Cerebellar cortex (tissue), 1 donor: ENCODE measurements at places on chromosomes 6 and 20.
A peak's percentile ranks its signal among the peaks of the same experiment; 100 is the strongest.

DNA sequence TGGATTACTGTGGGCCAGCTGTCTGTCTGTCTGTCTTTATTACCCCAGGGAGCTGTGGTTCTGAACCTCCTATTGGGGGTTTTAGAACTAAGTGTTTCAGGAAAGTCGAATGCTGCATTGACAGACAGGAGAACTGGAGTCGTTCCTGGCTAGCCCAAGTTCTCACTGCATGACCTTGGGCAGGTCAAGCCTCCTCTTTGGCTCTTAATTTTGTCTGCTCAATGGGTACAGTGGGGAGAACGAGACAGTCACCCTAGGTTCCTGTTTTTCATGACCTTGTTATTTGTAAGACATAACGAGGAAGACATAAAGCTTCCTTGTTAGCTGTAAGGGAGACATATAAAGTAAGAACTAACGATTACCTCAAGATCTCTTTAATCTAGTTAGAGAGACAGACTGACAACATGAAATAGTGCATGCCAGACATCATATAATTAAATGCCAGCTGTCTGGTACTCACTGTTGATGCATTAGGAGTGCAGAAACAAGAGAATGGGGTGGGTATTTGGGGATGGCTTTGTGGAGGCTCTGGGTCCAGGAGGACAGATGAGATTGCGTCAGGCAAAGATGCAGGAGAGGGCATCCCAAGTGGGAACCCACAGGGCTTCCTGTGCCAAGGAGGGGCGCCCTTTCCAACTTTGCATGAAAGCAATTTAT lies 3.7 kb upstream of the CCDC167 start:
- no peak for DNase-seq

GRCh38 chr20:54237116-54237943 lies 29.4 kb downstream of the PFDN4 start:
- no peak for DNase-seq

DNA sequence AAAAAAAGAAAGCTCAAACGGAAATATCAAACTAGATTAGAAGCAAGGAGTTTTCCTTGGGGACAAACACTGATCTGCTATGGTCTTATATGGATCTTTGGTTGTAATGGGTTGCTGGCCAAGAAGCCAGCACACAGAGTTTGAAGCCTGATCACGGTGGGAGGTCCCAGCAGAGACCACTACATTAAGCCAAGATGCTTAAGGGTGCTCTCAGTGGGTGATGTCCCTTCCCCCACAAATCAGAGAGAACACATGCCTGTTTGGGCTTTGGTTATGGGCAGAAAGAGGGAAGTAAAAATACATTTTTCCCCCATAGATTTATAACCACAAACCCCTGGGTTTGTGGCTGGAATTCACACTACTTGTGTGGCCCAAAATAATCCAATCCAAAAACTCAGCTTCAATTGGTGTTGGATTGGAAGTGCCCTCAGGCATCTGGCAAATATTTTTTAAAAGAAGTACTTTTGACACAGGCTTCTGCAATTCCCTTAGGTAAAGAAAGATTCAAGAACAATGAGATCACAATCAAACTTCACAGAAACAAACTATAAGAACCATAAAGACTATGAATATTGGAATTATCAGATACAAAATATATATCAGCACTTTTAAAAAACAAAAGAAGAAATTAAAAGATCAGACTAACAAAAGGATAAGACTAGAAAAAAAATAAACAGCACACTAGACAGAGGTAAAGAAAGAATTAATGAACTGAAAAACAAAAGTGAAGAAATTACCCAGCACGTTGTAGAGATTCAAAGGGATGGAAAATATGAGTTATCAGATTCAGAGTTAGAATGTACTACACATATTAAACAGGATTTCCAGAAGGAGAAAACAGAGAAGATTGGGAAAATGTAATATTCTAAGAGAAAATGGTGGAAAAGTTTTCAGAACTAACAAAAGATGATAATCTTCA lies 44.7 kb downstream of the ESF1 start:
- DNase-seq = no peak

DNA sequence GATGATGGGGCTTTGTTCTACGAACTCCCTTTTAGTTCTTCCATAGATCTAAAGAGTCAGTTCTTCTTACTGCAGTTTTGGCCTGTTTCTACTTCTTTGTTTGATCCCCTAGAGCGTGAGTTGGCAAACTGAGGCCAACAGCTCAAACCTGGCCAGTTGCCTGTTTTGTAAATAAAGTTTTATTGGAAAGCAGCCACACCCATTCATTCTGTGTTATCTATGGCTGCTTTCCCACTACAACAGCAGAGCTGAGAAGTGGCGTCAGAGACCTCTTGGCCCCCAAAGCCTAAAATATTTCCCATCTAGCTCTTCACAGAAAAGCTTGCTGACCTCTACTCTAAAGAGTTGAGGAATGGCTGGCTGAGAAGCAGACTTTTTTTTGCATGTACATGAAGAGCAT lies 52.2 kb downstream of the EYA2 start:
- no peak for DNase-seq

DNA sequence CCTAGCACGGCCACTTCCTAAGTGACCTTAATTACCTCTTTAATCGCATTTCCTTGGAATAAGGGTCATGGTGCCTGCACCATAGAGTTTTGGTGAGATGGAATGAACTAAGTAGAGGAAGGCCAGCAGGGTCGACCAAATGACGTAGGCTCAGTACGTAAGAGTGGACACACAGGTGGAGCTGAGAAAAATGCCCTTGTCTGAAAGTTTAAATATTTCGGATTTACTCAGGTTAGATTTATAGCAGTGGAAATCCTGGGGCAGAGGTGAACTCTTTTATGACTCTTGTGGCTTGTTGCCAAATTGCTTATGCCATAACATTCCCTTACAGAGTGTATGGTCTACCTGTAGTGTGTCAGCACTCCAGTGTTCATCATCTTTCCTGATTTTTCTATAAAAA lies 23.6 kb upstream of the BTBD3 start:
- no peak for DNase-seq

- DNase-seq = peak; percentile 27
Measured at GRCh38 chr20:2206957-2207769, 88.6 kb upstream of the TGM3 start.

DNA sequence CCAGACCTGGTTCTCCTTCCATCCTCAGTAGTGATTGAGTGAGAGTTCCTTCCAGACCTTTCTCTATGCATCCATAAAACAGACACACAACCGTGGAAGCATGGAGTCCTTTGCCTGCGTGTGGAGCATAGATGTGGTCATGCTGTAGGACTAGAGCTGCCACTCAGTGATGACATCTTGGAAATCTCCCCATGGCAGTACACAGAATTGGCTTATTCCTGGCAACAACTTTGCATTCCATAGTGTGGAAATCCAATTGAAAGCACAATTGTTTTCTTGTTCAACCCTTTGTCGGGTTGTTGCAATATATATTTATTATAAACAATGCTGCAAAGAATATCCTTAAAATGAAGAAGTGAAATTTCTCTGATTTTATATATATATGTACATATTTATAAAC lies 547.8 kb downstream of the CDH26 start:
- no peak for DNase-seq

DNA sequence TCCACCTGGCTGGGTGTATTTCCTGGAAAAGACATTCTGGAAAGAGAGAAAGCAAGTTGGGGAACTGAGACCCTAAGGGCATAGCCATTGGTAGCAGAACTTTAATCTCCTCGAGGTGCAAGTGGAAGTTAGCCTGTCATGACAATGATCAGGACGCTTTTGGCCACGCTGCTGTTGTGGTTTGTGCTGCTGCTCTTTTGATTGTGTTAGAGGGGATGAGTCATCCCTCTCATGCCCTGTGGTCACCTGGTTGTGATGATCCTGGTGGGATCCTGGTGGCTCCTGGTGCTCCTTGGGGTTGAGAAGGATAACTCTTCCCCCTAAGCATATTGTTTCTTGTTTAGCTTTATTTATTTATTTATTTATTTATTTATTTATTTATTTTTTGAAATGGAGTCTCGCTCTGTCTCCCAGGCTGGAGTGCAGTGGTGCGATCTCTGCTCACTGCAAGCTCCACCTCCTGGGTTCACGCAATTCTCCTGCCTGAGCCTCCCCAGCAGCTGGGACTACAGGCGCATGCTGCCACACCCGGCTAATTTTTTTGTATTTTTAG lies 350.3 kb downstream of the KIF16B start:
- no peak for DNase-seq

GRCh38 chr20:62359043-62359490 lies 8.0 kb downstream of the LAMA5 start:
- no peak for DNase-seq

DNA sequence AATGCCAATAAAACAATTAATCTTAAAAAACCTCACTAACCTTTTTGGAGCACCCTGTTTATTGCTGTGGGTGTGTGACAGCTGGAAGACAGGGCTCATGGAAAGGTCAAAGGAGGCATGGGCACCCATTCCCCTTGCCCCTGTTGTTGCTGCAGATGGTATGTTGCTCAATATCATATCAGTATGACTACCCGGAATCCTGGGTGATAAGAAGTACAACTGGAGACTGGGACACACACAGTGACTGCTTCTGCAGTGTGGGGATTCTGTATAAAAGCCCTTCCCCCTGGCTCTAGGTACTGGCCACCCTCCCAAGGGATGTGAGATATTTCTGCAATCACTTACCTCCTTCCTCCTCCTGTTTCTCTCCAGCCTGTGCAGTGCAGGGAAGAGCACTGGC lies 47.3 kb upstream of the IL20RA start:
- DNase-seq = no peak

DNA sequence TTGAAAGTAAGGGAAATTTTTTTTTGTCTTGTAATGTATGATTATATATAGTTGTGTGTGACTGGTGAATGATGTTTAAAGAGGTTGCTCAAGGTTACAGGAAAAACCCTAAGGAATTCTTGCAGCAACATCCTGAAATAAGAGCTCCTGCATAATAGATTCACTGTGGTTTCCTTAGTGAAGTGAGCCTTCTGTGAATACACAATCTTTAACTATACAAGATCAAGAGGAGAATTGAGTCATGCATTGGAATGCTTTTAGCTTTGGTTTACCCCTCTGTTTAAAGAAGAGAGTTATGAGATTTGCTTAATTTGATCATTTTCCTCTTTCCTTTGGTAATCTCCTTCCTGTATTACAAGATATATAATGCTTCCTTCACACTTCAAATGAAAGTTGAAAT lies 141.6 kb upstream of the EYA4 start:
- DNase-seq = no peak

- no peak for DNase-seq
Measured at GRCh38 chr20:6134592-6134991, 11.8 kb upstream of the FERMT1 start.

GRCh38 chr20:40860487-40860902 lies 168.1 kb upstream of the TOP1 start:
- no peak for DNase-seq

GRCh38 chr6:40917603-40918002 lies 121.4 kb downstream of the UNC5CL start:
- DNase-seq = no peak

DNA sequence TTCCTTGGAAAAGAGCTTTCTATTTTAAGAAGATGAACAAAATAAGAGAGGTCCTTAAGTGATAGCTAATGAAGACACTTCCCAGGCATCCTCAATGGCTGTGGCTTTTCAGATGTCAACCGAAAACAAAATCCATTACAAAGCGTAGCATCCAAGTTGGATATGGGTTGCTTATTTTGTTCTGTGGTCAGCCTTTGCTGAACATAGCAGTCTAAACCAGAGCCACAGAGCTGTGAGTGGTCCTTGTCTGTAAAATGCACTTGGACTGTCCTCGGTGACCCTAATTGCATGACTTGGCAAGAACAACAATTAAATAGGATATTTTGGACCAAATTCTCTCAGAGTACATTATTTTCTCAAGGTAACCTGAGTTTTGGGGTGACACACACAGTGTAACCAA lies 10.4 kb upstream of the BFSP1 start:
- DNase-seq = no peak

GRCh38 chr6:68689910-68690309 lies 54.8 kb downstream of the ADGRB3 start:
- DNase-seq = no peak

GRCh38 chr20:17171746-17172280 lies 55.0 kb upstream of the PCSK2 start:
- no peak for DNase-seq

DNA sequence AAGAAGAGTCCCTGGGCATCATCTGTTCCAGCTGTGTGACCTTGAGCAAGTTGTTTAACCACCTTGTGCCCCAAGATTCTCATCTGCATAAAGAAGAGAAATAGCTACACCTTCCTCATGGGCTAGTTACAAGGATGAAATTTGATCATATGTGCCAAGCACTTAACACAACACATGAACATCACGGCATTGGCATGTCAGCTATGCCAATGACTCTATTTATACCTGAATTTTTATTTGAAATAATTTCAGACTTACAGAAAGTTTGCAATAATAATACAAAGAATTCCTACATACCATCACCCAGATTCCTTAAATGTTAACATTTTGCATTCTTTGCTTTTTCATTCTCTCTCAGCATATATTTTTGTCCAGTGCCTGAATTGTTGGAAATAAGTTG lies 21.0 kb upstream of the TCF15 start:
- DNase-seq = no peak

GRCh38 chr6:57137350-57137749 lies 34.8 kb upstream of the BAG2 start:
- DNase-seq = no peak

DNA sequence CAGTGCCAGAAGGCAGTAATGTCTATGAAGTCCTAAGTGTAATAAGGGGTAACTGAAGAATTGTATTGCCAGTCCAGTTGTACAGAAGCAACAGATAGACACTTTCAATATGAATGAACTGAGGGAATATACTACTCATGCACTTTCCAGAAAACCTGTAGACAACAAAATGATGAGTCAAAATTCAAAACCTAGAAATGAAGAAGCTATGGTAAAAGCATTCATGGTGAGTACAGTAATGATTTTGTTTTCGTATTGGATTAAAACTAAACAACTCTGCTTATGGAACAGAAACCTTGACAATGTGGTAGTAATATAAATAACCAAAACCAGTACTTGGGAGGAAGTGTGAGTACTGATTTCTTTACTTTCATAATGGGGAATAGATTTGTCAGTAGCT lies 35.0 kb downstream of the ARMC2 start:
- no peak for DNase-seq

GRCh38 chr6:169146521-169146920 lies 107.1 kb downstream of the THBS2 start:
- no peak for DNase-seq

GRCh38 chr6:30041821-30042220 lies 19.2 kb upstream of the POLR1H start:
- no peak for DNase-seq

- no peak for DNase-seq
Measured at GRCh38 chr6:159616456-159616855, 76.6 kb downstream of the SOD2 start.

- DNase-seq = no peak
Measured at GRCh38 chr20:4064144-4064909, 49.0 kb upstream of the RNF24 start.
